ENCODE measurements at places on chromosomes 3 and 15.

DNA sequence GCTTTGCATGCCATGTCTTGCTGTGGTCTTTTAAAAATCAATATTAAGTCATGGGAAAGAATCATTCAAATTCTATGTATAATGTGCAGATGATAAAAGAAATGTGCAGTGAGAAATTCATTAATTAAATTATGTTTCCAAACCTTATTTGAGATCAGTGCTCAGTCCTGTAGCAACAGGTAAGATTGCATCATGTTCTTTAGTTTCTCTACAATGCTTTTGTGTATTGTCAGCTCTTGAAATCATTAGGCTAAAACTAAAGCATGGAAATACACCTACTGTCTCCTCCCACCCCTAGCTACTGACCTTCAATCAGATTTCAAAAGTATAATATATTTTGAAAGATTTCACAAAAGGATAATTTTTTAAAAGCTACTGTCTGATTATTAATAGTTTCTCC, 612.7 kb downstream of the ROBO2 start:
- no peak for DNase-seq

DNA sequence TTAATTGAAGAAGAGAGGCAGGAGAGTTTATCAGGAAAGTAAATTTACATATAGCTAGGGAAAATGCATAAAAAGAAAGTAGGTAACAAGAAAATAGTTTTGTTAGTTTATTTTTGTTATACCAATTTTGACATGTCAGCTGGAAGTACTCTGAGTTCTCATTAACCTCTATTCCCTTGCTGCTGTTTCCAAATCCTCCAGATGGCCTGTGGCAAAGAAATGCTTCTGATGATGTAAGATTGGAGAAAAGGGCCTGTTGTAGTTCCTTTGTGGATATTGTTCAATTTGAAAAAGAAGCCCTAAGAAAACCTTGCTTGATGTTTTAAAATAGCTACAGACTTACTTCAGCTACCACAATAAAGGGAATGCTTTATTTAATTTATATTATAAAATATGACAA, 192.9 kb upstream of the SLITRK3 start:
- DNase-seq = no peak

DNA sequence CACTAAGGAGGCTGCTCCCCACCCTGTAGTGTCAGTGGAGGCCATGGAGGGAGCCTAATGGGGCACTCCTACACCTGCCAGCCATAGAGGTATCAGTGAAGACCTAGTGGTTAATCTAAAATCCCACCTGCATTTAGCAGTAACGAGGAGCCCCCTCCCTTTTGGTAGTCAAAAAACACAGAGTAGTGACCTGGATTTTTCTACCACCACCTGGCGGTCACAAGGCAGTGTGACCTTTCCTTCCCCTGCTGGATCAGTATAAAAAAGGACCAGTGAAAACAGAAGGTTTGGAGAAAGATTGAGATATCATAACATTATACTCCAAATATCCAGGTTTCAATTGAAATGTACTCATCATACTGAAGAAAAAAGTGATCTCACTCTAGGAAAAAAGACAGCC, 241.2 kb downstream of the PYDC2 start:
- no peak for DNase-seq

DNA sequence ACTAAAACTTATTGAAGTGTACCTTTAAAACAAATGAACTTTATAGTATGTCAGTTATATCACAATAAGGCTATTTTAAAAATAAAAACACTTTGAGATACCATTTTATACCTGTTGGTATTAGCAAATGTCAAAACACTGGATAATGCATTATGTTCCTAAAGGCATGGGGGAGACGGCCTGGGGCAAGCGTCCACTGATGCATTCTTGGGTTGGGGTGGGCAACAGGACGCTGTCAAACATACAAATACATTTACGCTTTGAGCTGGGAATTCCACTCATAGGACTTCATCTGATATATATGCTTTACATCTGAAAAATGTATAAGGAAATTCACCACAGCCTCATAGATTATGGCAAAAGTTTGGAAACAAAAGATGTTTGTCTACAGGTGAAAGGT, 7.6 kb upstream of the GATA2 start:
- no peak for DNase-seq

- no peak for DNase-seq
These were observed 13.1 kb downstream of the CCR1 start for GRCh38 chr3:46194868-46195553.

DNA sequence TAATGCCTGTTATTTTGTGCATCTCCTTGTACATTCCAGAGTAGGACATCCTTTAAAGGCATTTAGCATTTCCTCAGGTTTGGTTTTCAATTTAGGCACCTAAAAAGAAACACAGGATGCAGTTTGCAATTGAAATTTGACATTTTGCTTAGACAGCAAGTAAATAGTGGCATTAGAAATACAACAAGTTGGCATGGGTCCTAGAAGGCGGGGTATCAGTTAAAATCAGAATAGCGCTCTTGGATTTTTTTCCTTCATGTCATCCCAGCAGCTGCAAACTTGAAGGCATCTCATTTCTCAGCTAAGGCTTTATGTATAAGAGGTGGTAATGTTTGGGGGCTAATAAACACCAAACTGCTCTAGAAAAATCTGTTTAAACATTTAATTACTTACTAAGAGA, 47.5 kb upstream of the SKOR1 start:
- DNase-seq = no peak

DNA sequence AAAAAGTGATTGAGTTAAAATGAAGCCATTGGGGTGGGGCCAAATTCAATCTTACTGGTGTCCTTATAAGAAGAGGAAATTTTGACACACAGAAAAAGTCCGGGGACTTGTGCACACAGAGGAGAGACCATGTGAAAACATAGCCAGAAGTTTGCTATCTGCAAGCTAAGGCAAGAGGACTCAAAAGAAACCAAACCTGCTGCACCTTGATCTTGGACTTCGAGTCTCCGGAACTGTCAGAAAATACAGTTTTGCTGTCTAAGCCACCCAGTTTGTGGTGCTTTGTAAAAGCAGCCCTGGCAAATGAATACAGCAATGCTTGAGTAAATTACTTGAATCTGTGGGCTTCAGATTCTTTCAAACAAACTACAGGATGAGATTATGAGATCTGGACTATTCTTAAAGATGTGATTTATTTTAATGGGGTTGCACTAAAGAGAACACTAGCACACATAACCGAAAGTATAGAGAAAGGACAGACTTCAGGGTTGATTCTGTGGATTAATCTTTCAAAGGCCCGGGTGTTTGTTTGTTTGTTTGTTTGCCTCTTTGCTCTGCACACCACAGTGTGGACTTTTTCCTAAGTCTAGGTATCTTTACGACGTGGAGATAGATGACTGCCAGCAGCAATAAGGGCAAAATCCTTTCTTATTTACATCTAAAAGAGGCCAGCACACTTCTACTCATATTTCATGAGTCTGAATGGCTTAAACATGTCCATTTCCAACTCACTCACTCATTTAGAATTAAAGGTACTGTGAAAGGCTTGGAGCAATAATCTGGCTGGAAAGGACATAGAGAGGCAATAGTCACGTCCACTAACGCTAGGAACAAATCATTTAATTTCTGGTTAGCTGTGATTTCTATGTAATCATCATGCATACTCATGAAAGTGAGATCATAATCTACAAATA, 53.9 kb upstream of the SSR3 start:
- DNase-seq = no peak

- no peak for DNase-seq
These were observed 27.5 kb downstream of the NR1I2 start for GRCh38 chr3:119809249-119810017.

- DNase-seq = no peak
These were observed 12.5 kb downstream of the ARPP21 start for GRCh38 chr3:35651851-35652250.

- DNase-seq = no peak
These were observed 16.6 kb upstream of the RAP2B start for GRCh38 chr3:153145454-153145853.

DNA sequence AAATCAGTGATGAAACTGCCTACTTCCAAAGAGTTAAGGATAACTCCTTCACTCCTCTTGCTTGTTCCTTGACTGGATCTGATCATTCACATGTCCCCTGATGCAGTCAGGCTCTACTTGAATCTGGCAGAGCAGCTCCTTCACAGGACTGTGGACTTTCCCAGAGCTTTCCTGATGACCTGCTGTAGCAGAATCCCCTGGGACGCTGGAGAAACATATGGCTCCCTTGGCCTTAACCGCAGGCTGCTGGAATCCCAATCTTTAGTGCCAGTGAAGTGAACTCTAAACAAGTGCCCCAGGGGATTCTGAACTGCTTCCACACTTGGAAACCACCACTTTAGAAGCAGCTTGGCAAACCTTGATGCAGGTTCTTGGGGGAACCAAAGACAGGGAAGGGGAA, 217.8 kb downstream of the CHST2 start:
- no peak for DNase-seq

- DNase-seq = no peak
These were observed 26.1 kb downstream of the TFRC start for GRCh38 chr3:196055683-196056270.

- DNase-seq = no peak
These were observed 44.7 kb downstream of the GTPBP8 start for GRCh38 chr3:113035387-113035982.

- no peak for DNase-seq
These were observed 37.1 kb upstream of the ST3GAL6 start for GRCh38 chr3:98726084-98726483.

- no peak for DNase-seq
These were observed 30.5 kb downstream of the TMED3 start for GRCh38 chr15:79341396-79341795.
